ENCODE measurements at places on chromosomes 4 and X. TPM values are rescaled to one million over a fixed set of nuclear protein-coding genes. Genes with fewer than 3 reads are reported as not detected.

DNA sequence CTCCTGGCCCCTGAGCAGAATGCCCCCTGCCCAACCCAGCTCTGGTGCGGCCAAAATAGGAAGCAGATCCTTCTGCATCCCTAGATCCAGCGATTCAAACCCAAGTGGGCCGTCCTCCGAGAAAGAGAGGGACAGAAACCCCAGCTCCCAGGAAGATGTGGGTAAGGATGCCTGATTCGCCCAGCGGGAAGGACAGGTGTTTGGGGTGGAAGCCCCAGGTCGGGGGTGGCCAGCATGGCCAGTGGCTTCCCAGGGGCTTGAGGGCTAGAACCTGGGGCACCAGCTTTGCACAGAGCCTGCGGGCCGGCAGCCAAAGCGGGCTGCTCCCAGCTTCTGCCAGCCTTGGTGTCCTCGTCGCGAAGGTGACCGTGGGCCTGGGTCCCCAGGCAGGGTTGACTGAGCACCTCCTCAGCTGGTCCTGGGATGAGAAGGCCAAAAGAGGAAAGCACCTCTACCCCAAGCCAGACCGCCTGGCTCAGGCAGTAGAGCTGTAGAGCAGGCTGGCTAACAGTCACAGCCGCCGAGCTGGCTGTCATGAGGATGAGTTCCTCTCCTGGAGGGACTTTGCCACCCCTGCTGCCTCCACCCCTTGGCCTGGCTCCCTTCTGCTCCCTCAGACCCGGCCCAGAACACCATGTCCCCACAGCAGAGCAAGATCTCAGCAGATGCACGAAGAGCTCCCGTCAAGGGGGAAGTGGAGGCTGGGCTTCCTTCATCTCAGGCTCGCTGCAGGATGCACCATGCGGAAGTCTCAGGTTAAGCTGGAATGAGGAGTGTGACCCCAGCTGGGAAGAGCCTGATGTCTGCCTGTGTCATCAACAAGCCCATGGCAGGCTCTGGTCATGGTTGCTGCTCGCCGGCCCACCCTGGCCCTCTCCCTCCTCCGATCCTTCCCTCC lies 59.9 kb downstream of the CPZ start:
- H3K4me1 ChIP-seq = no peaks in the 10 kb centered on the region
- H3K27me3 ChIP-seq = no peaks in the 10 kb centered on the region

GRCh38 chrX:6738518-6739470 lies 203.9 kb upstream of the VCX3A start:
- no peak for DNase-seq
- H3K36me3 ChIP-seq = no peaks in the 10 kb centered on the region
- no peak overlapping the region for H3K4me3 ChIP-seq
- H3K27ac ChIP-seq = no peak overlapping the region
- no peaks in the 10 kb centered on the region for H3K27me3 ChIP-seq

DNA sequence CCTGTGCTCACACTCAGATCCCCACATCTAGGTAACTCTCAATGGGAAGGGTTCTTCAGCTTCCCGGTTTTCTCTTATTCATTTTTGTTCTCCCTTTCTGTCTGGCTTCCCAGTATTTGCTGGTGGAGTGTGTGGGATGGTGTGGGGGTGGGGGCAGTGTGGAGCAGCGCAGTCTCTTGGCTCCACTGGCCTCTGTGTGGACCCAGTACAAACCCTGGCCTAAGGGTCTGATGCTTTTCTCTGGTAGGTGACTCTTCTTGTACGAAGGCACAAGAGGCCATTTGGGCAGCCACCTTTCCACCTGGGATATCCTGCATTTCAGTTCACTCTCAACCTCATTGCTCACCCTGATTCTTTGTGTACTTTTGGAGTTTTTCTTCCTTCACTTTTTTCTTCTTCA lies 71.3 kb downstream of the NBDY start:
- DNase-seq = no peak
- no peaks in the 10 kb centered on the region for H3K4me1 ChIP-seq
- H3K36me3 ChIP-seq = no peaks in the 10 kb centered on the region
- no peaks in the 10 kb centered on the region for H3K27me3 ChIP-seq
- no peak overlapping the region for H3K27ac ChIP-seq

DNA sequence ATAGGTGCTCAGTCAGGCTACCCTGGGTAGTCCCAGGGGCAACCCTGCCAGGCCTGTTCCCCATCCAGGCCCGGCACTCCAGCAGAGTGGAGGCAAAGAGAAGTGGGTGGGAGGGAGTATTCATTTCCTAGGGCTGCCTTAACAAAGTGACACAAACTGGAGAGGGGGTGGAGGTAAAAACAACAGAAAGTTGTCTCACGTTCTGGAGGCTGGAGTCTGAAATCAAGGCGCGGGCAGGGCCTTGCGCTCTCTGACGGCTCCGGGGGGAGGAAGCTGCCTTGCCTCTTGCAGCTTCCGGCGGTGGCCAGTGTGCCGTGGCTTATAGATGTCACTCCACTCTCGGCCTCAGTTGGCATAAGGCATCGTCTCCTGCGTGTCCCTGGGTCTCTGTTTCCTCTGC lies 90.8 kb downstream of the DCTD start:
- peaks cover 2% of the 10 kb centered on the region for H3K27me3 ChIP-seq
- H3K27ac ChIP-seq = no peak overlapping the region
- no peak overlapping the region for H3K4me3 ChIP-seq

- no peaks in the 10 kb centered on the region for H3K36me3 ChIP-seq
- H3K4me1 ChIP-seq = no peaks in the 10 kb centered on the region
- H3K4me3 ChIP-seq = no peak overlapping the region
Measured at GRCh38 chr4:13912966-13913365, 285.4 kb upstream of the BOD1L1 start.

DNA sequence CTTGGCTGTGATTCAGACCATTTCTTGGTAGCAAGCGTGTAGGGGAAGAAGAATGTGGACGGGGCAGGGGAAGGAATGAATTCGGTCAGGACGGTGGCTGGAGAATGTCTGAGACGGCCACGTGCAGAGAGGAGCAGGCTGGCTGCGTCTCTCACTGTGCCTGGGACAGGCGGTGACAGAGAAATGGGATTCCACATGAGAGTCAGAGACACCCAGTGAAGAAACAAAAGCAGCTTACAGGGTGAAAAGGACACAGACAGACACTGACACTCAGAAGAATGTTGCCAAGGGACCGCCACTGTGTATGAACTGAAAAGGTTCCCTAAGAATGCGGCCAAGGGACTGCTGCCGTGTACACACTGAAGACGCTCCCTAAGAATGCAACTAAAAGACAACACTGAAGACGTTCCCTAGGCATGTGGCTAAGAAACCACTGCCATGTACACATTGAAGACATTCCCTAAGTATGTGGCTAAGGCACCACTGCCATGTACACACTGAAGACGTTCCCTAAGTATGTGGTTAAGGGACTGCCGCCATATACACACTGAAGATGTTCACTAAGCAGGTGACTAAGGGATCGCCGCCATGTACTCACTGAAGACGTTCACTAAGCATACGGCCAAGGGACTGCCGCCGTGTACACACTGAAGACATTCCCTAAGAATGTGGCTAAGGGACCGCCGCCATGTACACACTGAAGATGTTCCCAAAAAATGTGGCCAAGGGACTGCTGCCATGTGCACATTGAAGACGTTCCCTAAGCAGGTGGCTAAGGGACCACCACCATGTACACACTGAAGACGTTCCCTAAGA lies 49.1 kb downstream of the DHRSX start:
- H3K27me3 ChIP-seq = no peaks in the 10 kb centered on the region
- H3K4me3 ChIP-seq = no peak overlapping the region
- no peaks in the 10 kb centered on the region for H3K36me3 ChIP-seq

DNA sequence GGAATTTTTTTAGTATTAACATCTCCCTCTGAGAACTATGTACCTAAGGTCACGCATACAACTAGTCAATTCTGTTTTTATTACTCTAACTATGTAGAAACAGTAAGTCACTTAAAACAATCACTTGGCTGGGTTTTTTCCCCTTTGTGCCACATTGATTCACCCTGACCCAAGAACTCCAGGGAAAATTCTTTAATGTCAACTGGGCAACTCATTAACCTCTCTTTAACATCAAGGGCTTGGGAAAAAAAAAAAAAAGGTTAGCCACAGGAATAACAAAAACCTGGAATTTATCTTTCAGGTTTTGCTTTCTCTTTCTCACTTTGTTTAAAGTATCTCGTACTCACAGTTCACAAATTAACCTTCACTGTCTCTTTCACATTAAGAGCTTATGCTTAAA lies 8.1 kb downstream of the RPL9 start:
- no peaks in the 10 kb centered on the region for H3K4me1 ChIP-seq
- peaks cover 41% of the 10 kb centered on the region for H3K36me3 ChIP-seq
- peak overlapping the region; percentile 11 for H3K27ac ChIP-seq
- H3K27me3 ChIP-seq = no peaks in the 10 kb centered on the region
- no peak for DNase-seq

DNA sequence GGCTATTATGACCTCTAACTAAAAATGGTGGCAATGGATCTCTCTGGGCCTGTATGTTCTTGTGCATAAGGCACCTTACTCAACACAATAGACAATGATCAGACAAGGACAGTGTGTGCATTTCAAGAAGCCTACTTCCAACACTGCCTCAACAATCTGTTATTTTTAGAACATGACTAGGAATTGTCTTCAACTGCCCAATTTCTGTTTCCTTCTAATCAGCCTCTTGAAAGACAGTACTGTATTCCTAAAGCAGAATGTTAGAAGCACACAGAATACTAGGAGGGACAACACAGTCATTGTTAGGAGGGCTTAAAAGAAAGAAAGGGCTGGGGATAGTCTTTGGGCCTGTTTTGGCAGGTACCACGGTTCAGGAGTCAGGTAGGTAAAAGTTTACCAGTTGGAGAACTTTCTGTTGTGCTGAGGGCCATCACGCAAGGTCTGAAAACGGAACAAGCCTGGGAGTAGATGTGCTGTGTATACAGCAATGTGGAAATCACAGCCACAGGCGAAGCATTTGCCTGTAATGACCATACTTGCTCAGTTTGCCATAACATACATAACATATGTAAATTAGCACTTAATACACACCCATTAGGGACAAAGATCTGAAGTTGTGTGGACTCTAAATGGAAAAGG lies 100.8 kb upstream of the ATXN3L start:
- H3K27ac ChIP-seq = peak overlapping the region; percentile 8
- peaks cover 3% of the 10 kb centered on the region for H3K4me1 ChIP-seq
- DNase-seq = no peak
- no peaks in the 10 kb centered on the region for H3K27me3 ChIP-seq
- H3K36me3 ChIP-seq = no peaks in the 10 kb centered on the region

- H3K4me3 ChIP-seq = peak overlapping the region; percentile 97
- H3K27ac ChIP-seq = no peak overlapping the region
- H3K36me3 ChIP-seq = no peaks in the 10 kb centered on the region
Measured at GRCh38 chr4:67546004-67546356, 677 bp upstream of the CENPC start.

DNA sequence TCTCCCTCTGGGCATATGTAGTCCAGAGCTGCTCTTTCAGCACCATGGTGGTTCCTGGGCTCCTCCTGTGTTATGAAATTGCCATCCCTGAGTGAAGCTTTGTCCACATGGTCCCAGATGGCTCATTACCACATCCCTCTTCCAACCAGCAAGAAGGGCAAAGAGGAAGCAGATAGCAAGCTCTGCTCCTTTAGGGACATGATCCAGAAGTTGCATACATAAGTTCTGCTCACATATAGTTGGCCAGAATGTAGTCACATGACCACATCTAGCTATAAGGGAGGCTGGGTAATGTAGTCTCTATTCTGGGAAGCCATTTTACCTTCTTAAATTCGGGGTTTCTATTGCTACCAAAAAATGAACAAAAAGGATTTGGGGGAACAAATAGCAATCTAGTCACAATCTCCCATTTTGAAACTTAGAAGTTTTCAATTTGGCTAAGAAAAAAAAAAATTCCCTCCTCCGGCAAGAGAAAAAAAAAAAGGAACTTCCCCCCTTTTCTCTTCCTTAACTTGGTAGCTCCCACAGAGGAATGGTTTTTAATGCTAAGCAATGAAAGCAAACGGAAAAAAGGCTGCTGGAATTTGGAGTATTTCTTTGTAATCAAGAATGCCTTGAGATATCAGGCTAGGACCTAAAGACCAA lies 88.2 kb upstream of the USP9X start:
- H3K27ac ChIP-seq = no peak overlapping the region
- DNase-seq = peak; percentile 64
- H3K4me1 ChIP-seq = no peaks in the 10 kb centered on the region
- H3K36me3 ChIP-seq = no peaks in the 10 kb centered on the region

DNA sequence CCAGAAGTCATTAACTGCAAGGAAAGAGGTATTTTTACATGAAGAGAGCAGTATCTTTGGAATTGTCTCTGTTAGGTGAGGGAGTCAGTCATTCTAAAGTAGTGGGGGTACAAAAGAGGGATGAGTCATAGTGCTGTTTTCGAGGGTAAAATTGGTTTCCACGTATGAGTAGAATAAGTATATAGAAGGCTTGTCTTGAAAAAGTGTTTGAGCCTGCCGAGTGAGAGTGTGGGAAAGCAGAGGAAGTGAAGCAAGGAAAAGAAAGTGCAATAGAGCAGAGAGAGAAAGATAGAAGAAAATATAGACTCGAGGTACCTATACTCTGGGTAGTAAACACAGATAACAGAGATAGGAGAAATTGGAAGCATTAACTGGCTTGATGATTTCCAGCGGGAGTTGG lies 696.4 kb downstream of the DMD start:
- no peaks in the 10 kb centered on the region for H3K27me3 ChIP-seq
- no peaks in the 10 kb centered on the region for H3K36me3 ChIP-seq
- H3K4me1 ChIP-seq = peaks cover 11% of the 10 kb centered on the region

GRCh38 chr4:76624241-76624681 lies 189.2 kb downstream of the SHROOM3 start:
- no peak overlapping the region for H3K4me3 ChIP-seq
- no peak for DNase-seq
- peaks cover 20% of the 10 kb centered on the region for H3K4me1 ChIP-seq
- no peak overlapping the region for H3K27ac ChIP-seq
- H3K27me3 ChIP-seq = peaks cover 34% of the 10 kb centered on the region

DNA sequence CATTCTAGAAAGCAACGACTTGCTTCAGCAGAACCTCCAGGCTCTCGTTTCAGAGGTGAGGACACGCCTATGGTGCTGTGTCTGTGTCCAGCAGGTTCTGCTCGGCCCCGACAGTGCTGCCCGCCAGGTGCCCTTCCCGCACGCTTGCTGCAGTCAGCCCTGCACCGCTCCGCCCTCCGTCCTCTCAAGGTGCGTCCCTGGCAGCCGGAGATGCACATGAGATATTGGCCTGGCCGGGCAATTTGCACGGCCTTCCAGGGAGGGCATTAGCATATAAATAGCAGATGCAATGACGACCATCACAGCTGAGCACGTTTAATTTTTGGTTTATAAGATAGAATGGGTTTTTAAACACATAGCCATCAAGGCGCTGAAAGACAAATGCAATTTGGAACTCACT lies 14.4 kb downstream of the UVSSA start:
- no peak overlapping the region for H3K27ac ChIP-seq
- no peaks in the 10 kb centered on the region for H3K27me3 ChIP-seq
- DNase-seq = no peak

Gene F8A3
- 0.63 TPM for total RNA-seq

Gene CYP4V2
- total RNA-seq = 4.8 TPM

Gene DCUN1D4
- 18.0 TPM for total RNA-seq

Gene TLR10
- not detected for total RNA-seq

Gene CDS1
- total RNA-seq = 2.2 TPM

Gene HSD17B13
- total RNA-seq = 0.18 TPM

Data from cardiac muscle cell (in vitro differentiated cells and primary cell).